ENCODE measurements at places on chromosomes 16 and 17.
A peak's percentile ranks its signal among the peaks of the same experiment; 100 is the strongest.

DNA sequence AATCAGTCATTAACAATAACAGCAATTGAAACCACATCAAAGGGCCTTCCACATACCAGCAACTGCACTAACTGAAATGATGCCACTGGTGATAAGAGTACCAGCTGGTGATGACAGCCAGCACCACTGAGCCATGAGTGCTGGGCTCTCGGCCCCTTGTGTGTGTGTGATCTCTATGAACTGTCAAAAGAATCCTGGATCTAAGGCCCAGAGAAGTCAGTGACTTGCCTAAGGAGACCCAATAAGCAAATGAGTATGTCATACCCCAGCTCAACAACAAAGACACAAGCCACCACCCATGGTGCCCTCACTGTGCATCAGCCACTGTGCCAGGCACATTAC, 220.9 kb downstream of the ZNF423 start:
- no peak for DNase-seq

- DNase-seq: peak; percentile 62
These were observed at the start of gene CUEDC1 for GRCh38 chr17:57955183-57955931. TSS of gene CUEDC1 (minus strand) at chr17:57955412. CDS start at chr17:57885564, 69,848 bp downstream.

GRCh38 chr17:7717756-7718350, 309 bp downstream of the DNAH2 start:
- DNase-seq: no peak

DNA sequence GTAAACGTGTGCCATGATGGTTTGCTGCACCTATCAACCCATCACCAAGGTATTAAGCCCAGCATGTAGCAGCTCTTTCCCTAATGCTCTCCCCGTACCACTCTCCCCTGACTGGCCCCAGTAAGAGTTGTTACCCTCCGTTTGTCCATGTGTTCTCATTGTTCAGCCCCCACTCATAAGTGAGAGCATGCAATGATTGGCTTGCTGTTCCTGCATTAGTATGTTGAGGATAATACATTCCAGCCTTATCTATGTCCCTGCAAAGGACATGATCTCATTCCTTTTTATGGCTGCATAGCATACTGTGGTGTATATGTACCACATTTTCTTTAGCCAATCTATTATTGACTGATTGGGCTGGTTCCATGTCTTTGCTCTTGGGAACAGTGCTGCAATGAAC, 1294.9 kb upstream of the CDH8 start:
- DNase-seq: no peak

- DNase-seq: no peak
These were observed 60.8 kb upstream of the MED9 start for GRCh38 chr17:17416007-17416399.

- no peak for DNase-seq
These were observed 75.7 kb downstream of the TANC2 start for GRCh38 chr17:63041722-63042121.

- no peak for DNase-seq
These were observed 92.9 kb downstream of the NPIPB11 start for GRCh38 chr16:29313559-29314048.

GRCh38 chr16:50697881-50698767, 4.7 kb downstream of the NOD2 start:
- peak; percentile 40 for DNase-seq

DNA sequence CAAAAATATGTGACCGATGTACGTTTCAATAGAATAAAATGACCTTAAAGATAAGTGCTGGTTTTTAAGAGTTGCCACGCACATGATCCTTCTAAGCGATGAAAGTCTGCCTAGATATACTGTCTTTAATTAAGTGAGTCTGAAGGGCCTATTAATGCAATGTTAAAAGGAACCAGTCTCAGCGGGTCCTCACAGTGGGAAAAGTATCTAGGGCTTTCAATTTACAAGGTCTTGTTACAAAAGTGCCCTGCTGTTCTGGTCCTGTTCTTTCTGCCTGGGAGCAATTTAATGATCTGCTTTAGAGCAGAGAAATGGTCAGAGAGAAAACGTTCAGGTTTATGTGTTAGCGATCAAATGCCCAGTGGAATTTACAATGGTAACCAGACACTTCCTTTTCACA, 864.0 kb downstream of the KCNJ2 start:
- DNase-seq: no peak

DNA sequence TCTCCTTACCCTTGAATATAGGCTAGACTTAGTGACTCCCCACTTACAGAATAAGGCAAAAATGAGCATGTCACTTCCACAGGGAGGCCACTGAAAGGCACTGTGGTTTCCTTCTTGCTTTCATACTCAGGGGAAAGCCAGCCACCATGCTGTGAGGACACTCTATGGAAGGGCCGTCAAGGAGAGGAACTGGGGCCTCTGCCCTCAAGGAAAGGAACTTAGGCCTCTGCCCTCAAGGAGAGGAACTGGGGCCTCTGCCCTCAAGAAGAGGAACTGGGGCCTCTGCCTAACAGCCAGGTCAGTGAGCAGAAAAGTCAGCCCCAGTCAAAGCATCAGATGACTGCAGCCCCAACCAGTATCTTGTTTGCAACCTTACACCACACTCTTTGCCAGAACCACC, 30.1 kb downstream of the VPS35 start:
- DNase-seq: peak; percentile 26

DNA sequence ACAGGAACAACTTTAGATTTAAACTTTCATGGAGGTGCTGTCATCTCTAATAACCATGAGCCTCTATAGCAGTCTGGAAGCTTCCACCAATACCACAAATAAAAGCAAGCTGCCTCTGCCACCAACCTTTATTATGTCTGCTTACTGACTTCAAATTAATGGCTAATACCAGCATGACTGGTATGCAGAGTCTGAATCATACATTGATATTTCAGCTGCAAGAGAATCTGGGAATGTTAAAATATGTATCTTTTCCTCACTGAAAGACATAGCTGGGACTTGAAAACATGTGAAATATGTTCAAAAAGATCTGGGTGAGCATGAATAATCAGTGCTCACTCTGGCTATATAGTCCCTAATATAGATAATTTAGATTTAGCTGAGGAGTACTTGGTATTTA, 488.6 kb downstream of the CDH8 start:
- no peak for DNase-seq

DNA sequence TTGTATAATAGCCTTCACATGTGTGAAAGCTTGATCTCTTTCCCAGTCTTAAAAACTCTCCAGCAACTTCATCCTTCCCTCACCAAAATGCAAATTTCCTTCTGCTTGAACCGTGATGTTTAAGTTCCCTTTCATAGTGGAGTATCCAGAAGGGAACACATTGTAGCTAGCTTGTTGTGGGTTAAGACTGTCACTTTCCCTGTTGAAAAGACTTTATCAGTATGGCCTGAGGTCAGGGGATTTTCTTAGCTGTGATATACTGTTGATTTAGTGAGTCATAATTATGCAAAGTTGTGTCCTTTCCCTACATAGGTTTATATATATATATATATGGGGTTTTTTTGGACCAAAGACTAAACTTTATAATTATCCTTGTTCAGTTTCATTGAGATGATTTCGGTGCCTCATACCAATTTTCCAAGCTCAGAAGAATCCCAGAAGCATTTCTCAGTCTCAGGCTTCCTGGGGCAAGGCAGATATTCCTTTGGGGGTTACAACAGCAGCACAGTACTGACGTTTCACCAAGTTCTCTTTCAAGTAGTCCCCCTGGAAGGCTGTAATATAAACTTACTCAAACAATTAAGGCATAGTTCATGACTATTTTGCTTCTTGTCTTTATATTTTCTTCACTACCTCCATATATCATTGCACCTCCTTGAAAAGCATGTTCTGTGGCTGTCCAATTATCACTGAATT, 35.7 kb downstream of the ESRP2 start:
- no peak for DNase-seq

DNA sequence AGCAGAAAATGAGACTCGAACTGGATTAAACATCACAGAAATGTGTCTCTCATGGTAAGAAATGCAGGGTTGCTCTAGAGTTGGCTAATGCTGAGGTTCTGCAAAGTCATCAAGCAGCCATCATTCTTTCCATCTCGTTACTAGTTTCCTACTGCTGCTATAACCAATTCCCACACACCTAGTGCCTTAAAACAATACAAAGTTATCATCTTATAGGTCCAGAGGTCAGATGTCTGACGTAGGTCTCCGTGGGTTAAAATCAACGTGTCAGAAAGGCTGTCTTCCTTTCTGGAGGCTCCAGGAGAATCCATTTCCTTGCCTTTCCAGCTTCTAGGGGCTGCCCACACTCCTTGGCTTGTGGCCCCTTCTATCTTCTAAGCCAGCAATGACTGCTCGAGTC, 118.6 kb downstream of the STX8 start:
- no peak for DNase-seq

GRCh38 chr16:3536271-3536731, 35.5 kb downstream of the CLUAP1 start:
- no peak for DNase-seq

- no peak for DNase-seq
These were observed 187.3 kb downstream of the CYB561 start for GRCh38 chr17:63258785-63259184.

DNA sequence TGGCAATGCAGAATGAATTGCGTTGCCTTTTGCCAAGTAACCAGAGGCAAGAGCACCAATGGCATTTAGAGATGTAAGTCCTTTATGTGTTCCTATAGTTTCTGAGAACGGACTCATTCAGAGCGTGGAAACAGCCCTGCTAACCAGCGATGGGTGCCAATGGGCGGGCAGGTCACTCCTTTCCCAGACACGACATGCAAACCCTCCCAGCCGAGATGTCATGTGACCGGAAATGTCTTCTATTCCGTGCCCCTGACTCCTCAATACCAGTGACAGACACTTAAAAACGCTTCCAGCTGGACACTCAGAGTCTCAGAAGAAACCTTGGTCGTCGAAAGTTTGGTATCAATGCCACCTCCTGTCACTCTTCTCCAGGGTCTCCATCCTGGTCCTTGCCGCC, 3.2 kb downstream of the FBF1 start:
- no peak for DNase-seq

- DNase-seq: peak; percentile 62
These were observed 24.7 kb downstream of the IL21R start for GRCh38 chr16:27426423-27427408.

- DNase-seq: no peak
These were observed 117.8 kb downstream of the WWOX start for GRCh38 chr16:78217276-78217675.

DNA sequence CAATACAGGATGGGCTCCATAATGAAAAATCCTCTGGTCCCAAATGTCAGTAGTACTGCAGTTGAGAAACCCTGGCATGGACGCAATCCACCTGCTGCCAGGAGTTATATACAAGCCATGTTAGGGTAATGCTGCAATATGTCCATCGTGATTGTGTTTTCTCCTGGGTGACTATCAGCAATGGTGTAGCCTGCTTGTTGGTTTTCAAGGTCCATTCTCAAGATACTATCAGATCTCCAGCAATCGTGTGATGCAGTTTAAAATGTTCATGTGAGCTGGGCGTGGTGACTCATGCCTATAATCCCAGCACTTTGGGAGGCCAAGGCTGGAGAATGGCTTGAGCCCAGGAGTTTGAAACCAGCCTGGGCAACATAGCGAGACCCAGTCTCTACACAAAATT, 24.0 kb downstream of the ABCC1 start:
- no peak for DNase-seq

DNA sequence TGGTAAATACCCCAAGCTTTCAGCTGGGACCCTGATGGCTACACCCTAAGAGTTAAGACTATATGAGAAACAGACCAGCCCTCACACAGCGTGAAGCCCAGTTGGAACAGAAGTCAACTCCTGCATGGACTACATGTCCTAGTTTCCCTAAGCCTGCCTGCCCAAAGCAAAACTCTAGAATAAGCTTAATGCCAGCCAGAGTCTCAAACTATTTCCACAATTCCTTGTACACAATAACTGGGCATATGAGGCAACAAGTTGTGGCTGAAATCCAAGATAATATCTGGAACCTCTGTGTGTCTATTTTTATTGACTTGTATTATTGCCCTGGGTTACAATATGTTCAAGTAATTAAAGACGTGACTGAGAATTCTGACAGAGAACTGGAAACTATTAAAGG, 19.4 kb downstream of the MYH10 start:
- no peak for DNase-seq

GRCh38 chr17:79607940-79608623, 2.8 kb downstream of the RBFOX3 start:
- DNase-seq: no peak

- DNase-seq: peak; percentile 47
These were observed 5.3 kb upstream of the WDR24 start for GRCh38 chr16:695355-696089.

- no peak for DNase-seq
These were observed 73.5 kb downstream of the CYTH1 start for GRCh38 chr17:78708510-78708973.

DNA sequence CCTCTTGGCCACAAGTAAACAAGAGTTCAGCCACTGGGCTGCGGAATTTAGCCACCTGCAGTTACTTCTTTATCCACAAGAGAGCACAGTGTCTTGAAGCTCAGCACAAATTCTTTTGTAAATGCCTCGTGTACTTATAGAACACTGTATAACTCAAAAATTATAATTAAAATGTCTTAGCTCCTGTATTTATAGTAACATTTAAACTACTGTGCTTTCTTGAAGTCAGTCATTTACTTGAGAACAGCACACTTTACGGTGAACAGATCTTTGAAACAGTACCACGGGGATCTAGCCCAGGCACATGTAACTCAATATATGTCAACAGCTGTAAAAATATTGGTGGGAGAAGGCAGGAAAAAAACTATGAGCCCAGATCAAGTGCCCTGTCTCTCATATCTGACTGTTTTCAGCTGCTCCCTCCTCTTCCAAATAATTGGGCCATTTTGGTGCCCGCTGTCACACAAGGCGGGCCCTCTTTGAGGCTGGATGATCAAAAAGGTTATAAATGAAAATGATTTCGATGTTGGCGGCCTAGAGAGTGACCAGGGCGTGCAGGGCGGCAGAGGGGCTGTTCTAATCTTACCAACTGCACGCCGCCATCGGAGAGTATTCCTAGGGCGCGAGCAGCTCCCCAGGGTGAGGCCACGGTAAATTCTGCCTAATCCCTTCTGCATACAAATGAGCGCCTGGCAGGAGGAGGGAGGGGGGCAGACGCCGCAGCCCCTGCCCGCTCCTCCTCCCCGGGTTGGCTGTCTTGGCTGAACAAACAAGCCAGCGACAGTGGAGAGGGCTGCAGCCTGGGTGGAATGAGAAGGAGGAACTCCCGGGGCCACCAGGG, 183.2 kb downstream of the C16orf78 start:
- DNase-seq: no peak
